Fibroblast of lung (primary cell): ENCODE measurements at places on chromosomes 4 and X.

- no peak for DNase-seq
Observed at GRCh38 chr4:41307638-41308037, 50.9 kb downstream of the UCHL1 start.

- no peak for DNase-seq
Observed at GRCh38 chr4:6217716-6218381, 17.5 kb upstream of the JAKMIP1 start.

GRCh38 chr4:155653052-155653451 lies 13.6 kb upstream of the GUCY1A1 start:
- no peak for DNase-seq

DNA sequence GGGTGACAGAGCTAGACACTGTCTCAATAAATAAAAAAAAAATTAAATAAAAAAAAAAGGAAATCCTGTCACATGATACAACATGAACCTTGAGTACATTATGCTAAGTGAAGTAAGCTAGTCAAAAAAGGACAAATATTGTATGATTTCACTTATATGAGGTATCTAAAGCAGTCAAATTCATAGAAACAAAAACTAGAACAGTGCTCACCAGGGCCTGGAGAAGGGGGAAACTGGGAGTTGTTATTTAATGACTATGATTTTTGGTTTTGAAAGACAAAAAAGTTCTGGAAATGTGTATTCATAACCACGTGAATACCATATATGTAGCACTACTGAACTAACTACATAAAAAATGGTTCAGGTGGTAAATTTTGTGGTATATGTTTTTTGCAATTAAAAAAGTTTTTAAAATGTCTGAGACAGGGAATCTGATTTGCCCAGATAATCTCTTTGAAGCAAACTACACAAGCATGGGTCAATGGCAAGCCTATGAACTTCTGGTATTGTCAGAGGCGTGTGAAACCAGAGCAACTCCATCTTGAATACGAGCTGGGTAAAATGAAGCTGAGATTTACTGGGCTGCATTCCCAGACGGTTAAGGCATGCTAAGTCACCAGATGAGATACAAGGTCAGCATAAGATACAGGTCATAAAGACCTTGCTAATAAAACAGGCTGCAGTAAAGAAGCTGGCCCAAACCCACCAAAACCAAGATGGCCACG lies 42.3 kb downstream of the ANAPC10 start:
- DNase-seq, result peak; percentile 20

DNA sequence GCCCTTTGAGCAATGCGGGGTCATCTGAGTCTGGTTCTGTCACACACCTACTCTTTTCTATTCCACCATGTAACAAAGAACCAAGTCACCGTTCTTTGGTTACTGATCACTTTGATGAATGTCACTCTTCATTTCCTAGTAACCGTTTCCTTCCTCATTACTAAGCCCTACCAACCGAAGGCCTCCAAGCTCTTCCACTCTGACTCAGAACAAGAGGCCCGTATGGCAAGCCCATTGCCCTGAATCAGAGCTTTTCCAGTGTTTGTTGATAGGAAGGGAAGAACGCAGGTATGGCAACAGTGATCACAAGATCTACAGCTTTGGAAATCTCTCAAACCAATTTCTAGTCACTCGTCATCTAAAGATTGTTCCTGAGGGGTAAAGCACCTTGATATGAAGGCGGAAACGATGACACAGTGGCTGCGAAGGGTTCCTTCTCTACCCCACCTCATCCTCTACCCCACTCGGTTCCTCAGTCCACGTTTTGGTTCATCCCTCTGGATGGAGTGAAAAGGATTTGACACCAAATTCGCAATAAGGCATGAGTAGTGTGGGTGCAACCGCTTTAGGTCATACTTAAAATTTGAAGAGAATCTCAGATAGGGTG lies 28.0 kb upstream of the CD40LG start:
- DNase-seq, result no peak

DNA sequence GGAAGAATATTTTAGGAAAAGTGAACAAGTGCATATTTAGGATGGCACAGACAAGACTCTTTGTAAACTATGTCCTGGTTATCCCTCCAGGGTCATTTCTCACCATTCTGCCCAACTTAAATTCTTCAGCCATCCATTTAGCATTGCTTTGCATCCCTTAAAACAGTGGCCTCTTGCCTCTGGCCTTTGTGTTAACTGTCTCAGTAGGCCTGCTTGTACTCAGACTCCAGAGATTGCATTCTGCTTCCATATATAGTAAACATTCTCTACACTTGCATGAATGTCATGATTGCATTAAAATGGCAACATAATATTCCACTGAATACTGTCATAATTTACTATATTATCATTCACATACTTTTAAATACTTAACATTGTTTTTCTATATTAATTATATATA lies 43.2 kb downstream of the NR3C2 start:
- no peak for DNase-seq

- DNase-seq, result peak; percentile 37
Observed at GRCh38 chr4:82839624-82840023, 41.0 kb upstream of the SCD5 start.

DNA sequence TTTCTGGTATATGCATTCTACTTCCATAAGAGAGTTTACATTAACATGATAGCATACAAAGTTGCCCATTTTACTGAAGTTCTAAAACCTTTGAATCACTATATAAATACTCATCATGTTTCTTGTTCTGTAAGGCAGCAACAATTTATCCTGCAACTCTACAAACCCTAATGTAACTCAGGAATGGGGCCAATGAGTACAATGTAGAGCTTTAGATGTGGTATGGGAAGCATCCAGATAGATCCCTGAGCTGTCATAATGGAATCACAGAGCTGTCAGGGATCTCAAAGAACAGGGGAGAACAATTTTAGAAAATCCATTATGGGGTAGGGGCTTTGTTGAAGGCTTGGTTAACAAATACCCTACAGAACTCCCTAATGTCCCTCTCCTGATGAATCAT lies 88.5 kb downstream of the DCUN1D4 start:
- no peak for DNase-seq

GRCh38 chr4:72899214-72899613 lies 170.3 kb downstream of the COX18 start:
- peak; percentile 51 for DNase-seq

DNA sequence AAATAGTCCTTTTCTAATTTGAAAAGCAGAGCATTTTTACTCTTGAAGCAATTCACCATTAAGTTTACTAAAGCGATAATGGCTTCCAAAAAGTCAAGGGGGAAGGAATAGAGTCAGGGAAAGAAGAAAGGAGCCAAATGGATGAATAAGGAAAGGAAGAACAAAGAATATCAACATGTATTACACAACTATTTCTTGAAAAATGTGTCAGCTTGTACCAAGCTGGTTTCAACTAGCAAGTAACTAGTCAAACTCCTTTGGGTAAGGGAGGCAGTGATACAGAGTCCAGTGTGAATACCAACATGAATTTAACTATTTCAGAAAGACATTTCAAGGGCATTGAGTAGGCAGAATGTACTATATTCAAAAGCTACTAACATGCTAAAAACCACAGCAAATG lies 112.1 kb downstream of the ARHGAP6 start:
- no peak for DNase-seq

DNA sequence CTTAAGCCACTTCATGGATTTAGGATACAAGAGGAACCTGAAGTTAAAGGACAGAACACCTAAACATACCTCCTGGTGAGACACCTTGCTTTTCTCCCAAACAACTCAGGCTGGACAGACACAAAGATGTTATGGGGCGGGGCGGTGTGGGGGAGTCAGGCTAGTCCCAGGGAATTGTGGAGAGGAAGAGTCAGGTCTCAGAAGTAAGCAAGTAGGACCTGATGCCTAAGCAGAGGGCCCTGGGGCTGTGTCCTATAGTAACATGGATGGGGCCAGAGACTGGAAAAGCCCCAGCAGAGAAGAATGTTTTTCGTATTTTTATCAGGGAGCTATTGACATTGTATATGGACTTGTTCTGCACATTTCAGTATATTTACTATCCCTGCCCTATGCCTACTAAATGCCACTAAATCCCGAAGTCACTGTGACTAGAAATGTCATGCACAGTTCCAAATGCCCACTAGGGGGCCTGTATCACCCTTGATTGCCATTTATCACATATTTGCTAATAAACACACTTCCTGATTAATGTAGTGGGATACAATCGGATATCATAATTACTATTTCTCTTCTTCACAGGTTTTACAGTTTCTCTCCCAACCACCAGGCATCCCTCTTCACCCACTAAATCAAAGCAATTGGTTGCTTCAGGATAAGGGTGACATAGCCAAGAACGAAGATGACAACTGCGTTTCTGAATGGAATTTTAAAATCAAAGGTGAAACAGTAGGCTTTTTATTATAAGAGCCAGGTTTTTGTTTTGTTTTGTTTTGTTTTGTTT lies 23.8 kb upstream of the ARHGAP10 start:
- DNase-seq, result peak; percentile 20

- DNase-seq, result peak; percentile 89
Observed at GRCh38 chr4:24103434-24104157, 213.7 kb upstream of the PPARGC1A start.

DNA sequence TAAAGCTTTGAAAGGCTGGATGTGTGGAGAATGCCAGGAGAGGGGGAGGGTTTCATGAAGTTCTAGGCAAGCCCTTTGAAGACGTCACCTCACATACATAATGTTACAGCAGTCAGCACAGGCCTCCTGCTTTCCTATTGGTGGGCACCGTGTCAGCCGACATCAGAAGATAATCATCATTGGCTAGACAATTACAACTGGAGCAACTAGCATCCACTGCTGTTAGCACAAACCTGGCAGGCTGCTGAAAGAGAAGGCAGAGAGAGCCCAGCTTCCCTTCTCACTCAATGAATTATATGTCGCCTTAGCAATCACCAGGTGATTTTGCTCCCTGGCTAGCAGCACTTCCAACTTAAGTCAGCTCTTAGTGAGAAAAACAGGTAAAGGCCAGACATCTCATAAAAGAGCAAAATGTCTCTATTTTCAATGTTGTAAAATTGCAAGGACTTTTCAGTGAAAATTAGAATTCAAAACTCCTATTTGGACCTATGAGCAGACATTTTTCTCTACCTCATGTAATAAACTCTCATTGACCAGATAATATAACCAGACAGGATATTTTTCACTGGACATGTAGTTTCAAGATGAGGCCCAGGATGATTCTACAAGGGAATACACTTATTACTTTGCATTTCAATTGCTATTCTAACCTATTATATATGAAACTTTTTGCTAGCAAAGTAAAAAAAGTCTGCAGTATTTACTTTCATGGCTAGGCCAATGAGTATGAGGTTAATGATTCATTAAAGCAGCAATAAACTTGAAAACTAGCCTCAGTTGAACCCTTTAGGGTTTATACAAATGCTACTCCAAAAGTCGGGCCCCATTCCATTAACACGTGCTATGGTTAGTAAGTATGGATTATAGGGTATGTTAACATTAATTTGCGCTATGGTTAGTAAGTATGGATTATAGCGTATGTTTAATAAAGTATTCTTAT lies 4.3 kb downstream of the ELOVL6 start:
- peak; percentile 99 for DNase-seq

GRCh38 chr4:139229534-139230039 lies 50.4 kb downstream of the MGARP start:
- peak; percentile 81 for DNase-seq

- DNase-seq, result no peak
Observed at GRCh38 chr4:153062652-153063168, 126.6 kb downstream of the FHDC1 start.

- DNase-seq, result peak; percentile 45
Observed at GRCh38 chrX:21800344-21800770, 39.1 kb upstream of the MBTPS2 start.

DNA sequence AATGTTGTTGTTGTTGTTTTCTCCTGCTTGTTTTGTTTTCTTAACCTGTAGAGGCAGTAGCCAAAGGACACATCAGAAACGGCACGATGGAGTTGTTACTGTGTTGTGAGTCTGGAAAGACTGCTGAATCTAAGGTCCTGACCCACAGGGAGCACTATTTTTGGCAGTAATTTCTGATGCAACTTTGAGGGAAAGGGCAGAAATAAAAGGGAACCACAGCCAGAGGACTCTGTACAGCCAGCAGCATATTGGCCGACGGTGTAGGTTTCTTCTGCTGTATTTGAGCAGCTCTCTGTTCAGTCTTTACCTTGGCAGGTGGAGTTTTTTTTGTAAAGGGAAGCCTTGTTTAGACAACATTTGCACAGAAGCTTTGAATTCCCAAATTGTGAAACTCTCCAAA lies 203.0 kb upstream of the GPR101 start:
- no peak for DNase-seq

DNA sequence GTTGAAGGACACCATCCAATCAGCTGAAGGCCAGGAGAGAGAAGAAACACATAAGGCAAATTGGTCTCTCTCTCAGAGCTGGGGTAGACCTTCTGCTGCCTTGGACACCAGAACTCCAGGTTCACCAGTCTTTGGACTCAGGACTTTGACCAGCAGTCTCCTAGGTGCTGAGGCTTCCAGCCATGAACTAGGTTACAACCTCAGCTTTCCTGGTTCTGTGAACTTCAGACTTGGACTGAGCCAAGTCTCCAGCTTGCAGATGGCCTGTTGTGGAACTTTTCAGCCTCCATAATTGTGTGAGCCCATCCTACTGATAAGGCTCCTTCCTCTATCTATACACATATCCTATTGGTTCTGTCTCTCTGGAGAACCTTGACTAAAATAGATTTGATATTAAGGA lies 20.6 kb upstream of the BBS12 start:
- DNase-seq, result no peak

DNA sequence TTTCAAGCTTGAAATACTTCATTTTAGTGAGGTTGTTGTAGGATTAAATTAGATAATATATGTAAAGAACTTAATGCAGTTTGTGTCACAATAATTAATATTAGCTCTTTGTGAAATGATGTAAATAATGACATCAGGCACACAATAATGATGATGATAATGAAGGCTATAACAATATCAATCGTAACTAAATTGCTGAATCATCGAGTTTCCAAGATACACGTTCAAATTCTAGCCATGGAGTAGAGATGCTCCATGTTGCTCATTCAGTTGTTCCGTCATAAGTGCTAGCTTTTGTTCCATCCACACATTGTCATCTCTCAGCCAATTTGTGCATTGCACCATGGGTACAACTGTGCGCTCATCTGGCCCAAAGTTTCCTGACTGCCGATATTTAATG lies 83.1 kb downstream of the CPXCR1 start:
- DNase-seq, result no peak

DNA sequence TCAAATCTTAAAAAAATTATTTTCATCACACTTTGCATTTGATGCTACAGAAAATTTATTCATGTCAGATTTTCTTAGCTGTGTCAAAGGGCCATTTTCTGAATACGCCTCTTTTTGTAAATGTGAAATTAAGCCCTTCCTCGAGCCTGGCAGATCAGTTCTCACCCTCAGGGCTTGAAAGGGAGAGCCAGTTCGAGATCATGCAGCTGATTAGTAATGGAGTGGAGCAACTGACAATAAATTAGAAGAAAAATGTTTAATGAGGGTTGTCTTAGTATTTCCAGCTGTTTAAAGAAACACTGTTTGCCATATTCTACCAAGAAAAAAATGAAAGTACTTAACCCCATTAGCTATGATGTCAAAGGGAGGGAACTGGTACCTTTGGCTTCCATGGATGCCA lies 28.7 kb downstream of the CC2D2A start:
- DNase-seq, result no peak

DNA sequence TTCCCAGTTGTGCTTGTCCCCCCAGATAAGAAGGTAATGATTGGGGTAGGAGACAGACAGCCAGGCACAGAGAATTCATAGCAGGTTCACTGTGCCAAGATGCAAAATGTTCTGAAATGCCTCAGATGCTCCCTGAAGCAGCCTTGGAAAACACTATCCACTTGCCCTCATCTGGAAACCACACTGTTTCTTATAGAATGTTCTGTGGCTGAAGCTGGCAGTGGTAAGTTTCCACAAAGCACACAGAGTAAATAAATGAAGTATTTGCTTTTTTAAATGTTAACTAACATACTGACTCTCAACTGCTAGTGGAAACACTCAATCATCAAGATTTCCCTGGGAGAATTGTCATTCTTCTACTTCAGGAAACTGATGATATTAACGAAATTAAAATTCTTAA lies 311.4 kb downstream of the PRDM5 start:
- DNase-seq, result no peak
